ENCODE measurements at places on chromosomes 7 and 10.

DNA sequence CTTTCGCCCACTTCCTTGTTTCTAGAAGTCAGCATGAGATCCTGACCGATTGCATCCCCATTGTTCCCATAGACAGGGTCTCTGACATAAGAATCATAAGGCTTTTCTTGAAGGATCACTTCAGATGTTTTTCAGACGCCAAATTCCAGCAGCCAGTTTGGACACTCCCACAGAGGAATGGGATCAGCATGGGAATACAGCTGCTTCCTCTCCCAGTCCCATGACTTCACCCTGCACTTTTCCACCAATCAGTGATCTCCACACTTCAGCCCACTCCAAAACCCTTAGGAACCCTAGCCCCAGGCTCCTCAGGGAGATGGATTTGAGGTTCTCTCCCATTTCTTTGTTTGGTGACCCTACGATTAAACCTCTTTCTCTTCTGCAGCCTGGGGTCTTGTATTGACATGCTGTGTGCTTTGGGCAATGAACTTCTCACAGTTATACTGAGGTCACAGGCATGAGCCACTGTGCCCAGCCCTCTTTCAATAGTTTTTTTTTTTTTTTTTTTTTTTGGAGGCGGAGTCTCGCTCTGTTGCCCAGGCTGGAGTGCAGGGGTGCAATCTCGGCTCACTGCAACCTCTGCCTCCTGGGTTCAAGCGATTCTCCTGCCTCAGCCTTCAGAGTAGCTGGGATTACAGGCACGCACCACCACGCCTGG lies 52.8 kb upstream of the CHST3 start:
- no peak for DNase-seq

- no peak for DNase-seq
Measured at GRCh38 chr7:150855476-150856302, 3.4 kb downstream of the AOC1 start.

DNA sequence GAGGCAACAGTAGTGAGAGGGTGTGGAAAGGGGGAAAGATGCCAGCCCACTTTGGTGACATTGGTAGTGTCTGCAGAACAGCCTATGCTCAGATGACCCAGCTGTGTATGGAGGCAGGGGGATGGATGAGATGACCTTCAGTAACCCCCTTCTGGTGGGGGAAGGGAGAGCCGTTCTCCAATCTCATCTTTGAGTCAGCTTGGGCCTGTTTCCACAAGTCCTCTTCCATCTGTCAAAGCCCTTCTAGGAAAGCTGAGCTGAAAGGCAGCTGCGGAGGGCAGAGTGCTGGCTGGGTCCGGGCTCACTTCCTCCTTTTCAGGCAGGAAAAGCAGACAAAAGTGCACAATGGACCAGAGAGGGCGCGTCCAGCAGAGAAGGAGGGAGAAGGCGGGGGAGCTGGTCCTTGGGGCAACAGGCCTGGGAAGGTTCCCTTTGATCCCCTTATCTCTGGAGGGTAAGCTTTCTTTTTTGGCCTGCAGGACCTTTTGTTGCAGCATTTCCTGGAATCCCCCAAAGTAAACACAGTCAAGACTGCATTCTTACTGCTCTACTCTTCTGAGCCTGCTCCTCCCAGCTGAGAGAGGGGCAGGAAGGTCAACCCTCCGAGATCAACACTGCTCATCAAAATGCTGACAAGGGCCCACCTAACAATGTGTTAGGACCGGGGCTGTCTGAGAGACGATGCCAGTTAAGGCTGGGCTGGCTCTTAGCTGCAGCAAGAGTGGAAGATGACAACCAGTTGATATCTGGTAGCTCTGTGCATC lies 1.2 kb upstream of the LRMDA start:
- no peak for DNase-seq

DNA sequence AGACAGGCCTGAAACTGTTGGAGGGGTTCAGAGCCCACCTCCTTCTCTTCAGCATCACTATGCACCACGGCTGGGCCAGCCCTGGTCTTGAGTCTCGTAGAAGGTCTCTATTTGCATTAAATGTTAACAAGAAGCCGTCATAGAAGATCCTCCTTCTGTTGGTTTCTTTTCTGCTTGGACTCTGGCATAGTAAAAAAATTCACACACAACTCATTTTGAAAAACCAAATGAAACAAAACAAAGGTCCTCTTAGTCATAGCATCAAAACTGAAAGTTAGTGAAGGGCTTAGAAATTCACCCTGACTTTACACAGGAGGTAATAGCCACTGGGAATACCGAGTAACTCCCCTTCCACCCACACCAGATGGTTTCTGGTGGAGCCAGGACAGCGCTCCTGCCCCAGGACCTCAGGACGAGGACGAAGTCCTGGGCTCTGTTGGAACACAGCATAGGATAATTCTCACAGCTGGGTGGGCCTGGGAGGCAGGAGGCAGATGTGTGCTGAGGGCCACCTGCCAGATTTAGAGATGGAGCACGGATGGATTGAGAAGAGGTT lies 248.4 kb upstream of the KLF6 start:
- DNase-seq, result no peak

DNA sequence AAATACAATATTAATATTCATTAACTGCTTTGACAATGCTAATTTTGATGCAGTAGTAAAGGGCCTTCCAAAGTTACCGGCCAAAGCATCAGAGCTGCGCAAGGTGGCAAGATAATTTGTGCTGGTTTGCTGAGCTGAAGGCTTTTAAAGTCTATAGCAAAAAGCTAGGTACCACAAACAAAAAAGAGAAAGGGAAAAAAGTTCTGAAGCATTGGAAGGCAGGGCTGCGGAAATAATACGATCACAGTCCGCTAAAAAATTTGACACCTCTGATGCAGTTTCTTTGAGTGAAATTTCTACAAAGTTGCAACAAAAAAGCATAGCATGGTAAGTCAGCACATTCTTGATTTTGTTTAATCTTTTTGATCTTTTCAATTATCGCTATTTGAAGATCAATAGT lies 175.6 kb downstream of the TCF7L2 start:
- no peak for DNase-seq

- DNase-seq, result no peak
Measured at GRCh38 chr7:42522227-42522991, 285.4 kb upstream of the GLI3 start.

- DNase-seq, result no peak
Measured at GRCh38 chr10:32315424-32315823, 31.5 kb downstream of the EPC1 start.

- DNase-seq, result no peak
Measured at GRCh38 chr7:26379711-26380110, 88.0 kb downstream of the SNX10 start.

DNA sequence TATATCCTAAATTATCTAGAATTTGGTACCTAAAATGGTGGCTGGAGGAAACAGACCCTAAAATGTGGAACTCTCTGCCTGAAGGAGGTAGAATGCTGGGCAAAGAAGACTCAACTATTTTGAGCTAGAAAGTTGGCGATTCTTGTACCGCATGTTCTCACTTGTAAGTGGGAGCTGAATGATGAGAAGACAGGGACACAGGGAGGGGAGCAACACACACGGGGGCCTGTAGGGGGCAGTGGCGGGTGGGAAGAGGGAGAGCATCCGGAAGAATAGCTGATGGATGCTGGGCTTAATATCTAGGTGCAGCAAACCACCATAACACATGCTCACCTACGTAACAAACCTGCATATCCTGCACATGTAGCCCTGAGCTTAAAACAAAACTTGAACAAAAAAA lies 250.6 kb downstream of the CALN1 start:
- no peak for DNase-seq

- DNase-seq, result no peak
Measured at GRCh38 chr7:28739826-28740225, 218.3 kb downstream of the TRIL start.

- no peak for DNase-seq
Measured at GRCh38 chr7:47502240-47502877, 79.6 kb downstream of the TNS3 start.

Measured in HS-27A (cell line).